DMS153 (cell line): ENCODE measurements at places on chromosomes 2 and 18.

DNA sequence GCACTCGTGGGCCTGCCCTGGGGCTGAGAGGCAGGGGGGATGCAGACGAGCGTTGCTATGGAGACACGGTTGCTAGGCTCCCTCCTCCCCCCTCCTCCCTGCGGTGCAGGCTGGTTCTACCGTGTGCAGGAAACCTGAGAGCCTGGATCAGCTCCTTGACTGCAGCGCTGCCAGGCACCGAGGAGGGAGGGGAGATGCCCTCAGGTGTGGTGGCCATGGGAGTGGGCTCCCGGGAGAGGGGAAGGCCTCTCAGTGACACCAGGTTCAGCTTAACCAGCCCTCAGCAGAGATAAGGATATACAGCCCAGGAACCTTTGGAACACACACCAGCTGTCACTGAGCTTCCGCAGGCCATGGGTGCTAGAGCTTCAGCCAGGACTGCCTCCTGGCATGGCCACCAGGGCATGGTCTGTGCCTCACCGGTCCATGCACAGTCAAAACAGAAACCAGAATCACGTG is 124.4 kb upstream of the PXDN start:
- no peak for DNase-seq

- no peak for DNase-seq
These were observed 81.5 kb upstream of the FZD7 start for GRCh38 chr2:201952187-201952586.

- no peak for DNase-seq
These were observed 52.3 kb upstream of the ITGB6 start for GRCh38 chr2:160252278-160252887.

DNA sequence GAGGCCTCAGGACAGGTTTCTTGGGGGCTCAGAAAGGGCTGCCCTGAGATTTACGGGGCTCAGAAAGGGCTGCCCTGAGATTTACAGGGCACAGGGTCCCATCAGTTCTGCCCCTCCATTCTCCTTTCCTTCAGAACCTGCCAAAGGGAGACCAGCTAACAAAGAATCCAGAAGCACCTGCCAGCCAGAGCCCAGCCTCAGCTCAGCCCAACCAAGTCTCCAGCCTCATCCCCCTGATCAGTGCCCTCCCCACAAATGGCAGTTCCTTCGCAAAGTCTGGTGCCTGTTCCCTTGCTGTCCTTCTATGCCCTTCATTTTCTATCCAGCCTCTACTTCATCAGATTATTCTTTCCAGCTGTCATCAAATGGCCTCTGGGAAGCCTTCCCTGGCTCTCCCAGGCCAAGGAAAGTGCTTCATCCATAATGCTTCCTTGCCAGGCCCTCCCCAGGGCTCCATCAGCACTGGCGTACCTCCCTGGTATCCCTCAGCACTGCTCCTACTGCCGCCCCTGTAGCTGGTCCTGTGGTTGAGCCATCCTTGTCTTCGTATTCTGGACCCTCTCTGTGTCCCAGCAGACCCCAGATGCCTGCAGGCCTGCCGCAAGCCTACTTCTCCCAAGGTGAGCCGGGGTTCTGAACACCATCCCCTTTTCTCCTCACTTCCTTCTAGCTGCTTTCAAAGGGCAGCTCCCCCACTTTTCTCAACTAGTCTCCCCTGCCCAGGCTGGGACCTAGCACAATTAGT is 96.2 kb upstream of the EPAS1 start:
- DNase-seq, result no peak

DNA sequence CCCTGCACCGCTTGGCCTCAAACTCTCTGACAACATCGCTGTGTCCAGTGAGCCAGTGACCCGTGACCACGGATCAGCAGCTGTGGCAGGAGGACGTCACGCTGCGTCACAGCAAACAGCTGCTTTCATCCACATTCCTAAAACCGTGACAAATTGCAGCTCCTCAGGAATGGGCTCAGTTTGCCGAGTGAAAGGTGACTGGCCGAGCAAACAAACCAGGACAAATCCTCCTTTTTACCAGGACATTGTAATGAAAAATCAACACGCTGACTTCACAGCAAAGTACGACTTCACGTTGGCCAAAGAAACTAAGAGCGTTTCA is 57.6 kb downstream of the PXDN start:
- DNase-seq, result no peak

- no peak for DNase-seq
These were observed 55.4 kb upstream of the NCOA1 start for GRCh38 chr2:24435391-24436316.

- no peak for DNase-seq
These were observed 4.6 kb upstream of the RNF181 start for GRCh38 chr2:85590950-85591349.

GRCh38 chr2:197071790-197072436 is 145.4 kb upstream of the PGAP1 start:
- DNase-seq, result no peak

DNA sequence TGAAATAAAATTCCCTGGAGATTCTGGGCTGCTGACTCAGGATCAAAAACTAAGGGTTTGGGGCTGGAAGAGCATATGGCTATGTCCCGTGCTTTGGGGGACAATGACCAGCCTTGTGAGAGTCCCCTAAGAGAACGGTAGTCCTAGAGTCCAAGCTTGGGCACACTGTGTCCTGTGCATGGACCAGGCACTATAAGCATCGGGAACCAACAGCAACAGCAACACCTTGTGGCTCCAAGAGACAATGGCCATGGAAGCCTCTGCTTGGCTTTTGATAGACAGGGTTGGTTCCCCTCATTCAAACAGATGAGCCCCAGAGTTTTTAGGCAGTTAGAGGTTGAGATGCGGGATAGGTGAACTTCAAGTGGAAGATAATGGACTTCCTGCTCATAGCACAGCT is 294.4 kb upstream of the CHAC2 start:
- DNase-seq, result peak; percentile 19

DNA sequence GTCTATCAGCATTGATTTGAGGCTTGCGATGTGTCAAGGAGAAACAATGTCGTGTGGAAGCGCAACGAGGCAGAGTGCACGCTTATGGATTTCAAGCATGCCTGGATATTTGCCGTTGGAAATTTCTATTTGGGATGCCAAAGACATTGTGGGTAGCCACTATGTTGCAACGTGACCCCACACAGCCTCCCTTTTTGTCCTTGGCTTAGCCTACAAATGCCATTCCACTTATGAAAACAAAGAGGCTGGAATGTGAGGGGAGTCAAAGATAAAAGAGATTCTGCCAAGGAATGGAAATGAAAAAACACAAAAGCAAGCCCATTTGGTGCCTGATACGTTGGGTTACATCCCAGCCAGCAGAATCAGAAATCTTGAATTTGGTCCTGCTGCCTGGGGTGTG is 721.2 kb downstream of the GALR1 start:
- no peak for DNase-seq

DNA sequence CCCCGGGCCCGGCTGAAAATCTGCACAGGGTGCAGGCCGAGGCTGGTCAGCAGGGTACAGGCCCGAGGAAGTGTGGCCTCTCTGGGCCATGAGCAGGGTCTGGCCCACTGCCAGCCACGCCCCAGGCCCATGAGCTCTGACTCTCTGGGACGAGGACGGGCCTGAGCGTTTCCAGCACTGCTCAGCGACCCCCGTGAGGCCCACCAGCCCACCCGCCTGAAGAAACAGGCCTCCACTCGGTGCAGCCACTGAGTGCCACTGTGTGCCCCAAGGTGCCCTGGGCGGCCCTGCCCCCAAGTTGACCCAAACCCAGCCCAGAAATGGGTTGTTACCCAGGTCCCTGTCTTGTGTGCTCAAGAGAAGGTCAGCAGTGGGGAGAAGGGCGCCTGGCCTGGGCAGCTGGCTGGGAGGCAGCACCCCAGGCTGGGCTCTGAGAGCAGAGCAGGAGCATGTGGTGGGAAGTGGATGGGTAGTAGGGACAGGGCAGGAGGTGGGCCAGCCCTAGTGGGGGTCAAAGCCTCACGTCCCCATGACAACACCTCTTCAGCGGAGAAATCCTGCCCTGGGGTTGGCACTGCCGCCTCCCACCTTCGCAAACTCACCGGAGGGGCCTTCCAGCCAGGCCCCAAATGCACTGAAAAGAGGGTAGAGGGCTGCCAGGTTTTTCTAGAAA is 2.1 kb upstream of the SNED1 start:
- no peak for DNase-seq

- DNase-seq, result no peak
These were observed 689 bp downstream of the OST4 start for GRCh38 chr2:27070653-27071276.

GRCh38 chr2:486371-486770 is 190.8 kb downstream of the TMEM18 start:
- no peak for DNase-seq

DNA sequence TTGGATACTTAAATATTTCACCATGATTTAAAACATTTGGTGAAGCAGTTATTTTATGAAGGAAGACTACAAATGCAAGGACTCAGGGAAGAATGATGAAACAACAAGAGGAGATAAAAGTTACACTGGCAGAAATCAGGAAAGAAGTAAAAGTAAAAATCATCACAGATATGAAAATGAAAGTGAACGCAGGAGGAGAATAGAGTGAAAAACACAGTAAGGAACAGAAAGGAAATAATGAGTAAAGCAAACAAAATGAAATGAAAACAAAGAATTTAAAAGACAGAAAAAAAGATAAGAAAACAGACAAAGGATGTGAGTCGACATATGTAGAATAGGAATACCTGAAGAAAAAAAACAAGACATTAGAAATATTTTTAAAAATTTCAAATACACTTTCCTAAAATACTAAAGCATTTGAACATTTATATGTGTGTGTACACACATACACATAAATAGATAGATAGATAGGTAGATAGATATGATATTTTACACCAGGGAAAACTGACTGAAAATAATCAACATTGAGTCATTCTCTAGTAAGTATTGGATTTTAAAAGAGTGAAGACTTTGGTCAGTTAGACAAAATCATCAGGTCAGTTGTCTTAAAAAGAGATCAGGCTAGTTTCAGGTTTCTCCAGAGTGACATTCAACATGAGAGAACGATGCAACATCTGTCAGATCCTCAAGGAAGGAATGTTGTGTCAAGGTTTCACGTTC is 12.1 kb upstream of the KDSR start:
- no peak for DNase-seq

- DNase-seq, result no peak
These were observed 218.9 kb upstream of the COPS8 start for GRCh38 chr2:236866542-236867340.

GRCh38 chr2:96540136-96540535 is 3.6 kb downstream of the ARID5A start:
- no peak for DNase-seq

DNA sequence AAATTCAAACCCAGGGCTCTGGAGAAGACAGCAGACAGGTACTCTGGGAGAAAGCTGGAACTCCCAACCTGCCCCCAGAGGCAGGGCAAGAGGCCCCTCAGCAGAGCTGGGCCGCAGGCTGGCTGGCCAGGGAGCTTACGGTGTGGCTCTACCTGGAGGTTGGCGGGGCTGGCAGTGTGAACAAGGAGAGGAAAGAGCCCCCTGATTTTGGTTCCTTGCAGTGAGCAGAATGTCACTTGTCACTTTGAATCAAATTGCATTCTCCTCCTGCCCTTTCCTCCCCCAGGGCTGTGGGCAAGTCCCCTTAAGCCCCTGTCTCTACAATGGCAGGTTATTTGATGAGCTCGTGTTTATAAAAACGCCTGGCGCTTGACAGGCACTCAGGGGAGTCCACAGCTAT is 32.6 kb downstream of the MYO7B start:
- DNase-seq, result no peak

DNA sequence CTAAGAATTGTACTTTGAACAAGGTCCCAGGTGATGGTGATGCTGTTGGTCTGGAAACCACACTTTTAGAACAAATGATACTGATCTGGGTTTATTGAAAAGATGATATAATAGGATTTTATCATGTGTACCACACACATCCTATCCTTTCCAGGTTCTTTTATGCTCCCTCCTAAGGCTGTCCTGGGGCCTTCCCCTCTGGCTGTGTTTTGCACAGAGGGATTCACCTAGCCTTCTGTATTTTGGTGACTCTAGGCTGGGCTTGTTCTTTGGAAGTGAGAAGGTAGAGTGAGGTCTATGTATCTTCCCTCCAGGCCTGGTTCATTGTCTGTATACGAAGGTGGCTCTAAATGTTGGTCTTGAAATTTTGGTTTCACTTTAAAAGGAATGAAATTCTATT is 12.7 kb downstream of the ANXA4 start:
- DNase-seq, result no peak

- DNase-seq, result no peak
These were observed 198.1 kb upstream of the RASGRP3 start for GRCh38 chr2:33278245-33278943.

GRCh38 chr2:163253621-163254285 is 415.2 kb upstream of the KCNH7 start:
- no peak for DNase-seq
